Kidney glomerular epithelial cell (primary cell): ENCODE measurements at places on chromosomes 11 and 22.

GRCh38 chr22:30116362-30117117, 36.3 kb downstream of the HORMAD2 start:
- peak; percentile 58 for DNase-seq

GRCh38 chr11:73980001-73980961, 2.4 kb downstream of the UCP2 start:
- DNase-seq: no peak

DNA sequence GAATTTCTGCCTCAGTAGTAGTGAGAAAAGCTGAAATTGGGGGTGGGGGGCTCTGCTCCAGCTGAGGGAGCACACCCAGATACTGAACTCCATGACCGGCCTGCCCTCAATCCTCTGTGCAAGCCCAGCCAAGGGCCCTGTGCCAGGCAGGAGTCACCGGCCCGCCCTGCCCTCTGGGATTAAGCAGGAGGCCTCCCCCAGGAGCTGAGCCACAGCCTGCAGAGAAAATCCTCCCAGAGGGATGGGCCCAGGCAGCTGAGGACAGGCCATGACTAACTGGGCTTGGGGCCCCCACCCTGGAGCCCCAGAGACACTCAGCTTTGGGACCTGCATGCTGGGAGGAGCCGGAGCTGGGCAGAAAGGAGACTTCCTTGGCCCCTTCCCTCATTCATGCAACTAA, 48.8 kb downstream of the MN1 start:
- no peak for DNase-seq

DNA sequence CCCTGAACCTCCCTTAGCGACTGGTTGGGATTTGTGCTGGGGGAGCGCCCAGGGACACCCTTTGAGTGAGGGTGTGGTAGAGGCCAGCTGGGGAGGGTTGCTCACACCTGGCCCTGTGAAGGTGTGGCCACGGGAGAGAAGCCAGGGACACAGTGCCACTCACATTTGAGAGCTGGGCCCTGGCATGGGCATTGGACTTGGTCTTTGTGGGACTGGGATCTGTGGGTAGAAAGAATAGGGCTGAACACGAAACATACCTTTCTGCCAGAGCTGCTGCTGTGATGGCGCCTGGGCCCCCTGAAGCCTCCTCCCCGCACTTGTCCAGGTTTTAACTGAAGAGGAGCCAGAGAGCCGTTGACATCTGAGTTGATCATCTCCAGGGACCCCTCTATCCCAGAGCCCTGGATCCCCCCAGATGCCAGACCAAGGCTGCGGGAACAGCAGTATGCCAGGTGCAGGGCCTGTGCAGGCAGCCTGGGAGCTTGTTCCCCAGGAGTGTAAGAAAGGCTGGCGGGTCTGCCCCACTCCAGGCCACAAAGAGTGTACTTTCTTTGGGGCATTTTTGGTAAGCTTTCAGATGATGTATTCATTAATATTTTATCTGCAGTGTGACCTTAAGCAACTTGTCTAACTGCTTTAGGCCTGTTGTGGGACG, 284.1 kb downstream of the TBC1D22A start:
- no peak for DNase-seq

DNA sequence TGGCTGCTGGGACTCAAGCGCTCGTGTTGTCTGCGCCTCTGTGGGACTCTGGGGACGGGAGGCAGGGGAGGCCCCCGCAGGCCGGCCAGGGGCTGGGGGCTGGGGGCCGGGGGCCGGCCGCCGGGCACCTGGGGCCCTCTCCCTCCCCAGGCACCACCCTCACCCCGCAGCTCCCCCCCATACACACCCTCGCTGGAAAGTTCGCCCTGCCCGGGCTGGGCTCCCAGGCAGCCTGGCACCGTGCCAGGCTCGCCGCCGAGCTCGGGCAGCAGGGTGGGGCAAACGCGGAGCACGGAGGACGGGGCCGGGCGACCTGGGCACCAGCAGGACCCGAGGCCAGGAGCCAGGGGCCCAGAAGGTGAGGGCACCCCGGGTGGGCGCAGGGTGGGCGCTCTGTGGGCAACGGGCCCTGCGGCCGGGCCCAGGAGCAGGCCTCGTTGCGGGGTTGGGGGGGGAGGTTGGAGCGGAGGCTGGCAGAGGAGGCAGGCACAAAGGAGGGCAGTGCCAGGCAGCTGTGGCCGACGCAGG, 76.7 kb upstream of the WNT7B start:
- peak; percentile 43 for DNase-seq

GRCh38 chr22:28864878-28865596, 18.3 kb upstream of the ZNRF3 start:
- no peak for DNase-seq
